Right lung (tissue), 10 donors: ENCODE measurements at places on chromosomes 7 and 10.

DNA sequence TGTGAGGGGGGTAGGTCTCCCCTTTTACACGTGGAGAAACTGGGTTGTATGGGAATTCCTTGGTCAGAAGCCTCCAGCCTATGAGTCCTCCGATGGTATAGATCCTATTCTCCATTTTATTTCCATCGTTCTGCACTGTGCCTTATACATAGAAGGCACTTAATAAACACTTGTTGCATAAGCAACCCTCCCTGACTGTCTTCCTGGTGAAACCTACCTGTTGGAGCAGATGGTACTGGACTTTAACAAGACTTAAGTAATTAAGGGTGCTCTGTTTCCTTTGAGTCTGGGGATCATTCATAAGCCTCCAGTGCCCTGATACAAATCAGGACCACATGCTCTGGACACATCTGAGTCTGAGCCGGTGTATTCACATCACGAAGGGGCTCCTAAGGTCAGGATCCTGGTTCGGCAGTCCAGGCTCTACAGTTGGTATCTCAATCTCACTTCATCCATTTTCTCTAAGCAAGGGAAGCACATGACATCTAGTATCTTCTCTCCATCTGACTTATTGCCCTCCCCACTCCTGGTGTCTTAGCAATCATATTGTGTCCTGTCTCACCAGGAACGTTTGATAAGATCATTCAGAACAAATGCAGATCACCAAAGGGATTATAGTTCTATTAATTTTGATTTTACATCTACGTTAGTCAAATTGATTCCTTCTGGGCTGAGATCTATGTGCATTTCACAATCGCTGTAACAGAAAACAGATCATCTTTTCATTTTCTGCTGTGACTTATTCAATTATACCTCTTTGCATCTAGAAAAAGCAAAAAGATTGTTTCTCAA, 22.8 kb upstream of the EZH2 start:
- DNase-seq = no peak

GRCh38 chr7:91915401-91916050, 25.1 kb upstream of the AKAP9 start:
- no peak for DNase-seq

DNA sequence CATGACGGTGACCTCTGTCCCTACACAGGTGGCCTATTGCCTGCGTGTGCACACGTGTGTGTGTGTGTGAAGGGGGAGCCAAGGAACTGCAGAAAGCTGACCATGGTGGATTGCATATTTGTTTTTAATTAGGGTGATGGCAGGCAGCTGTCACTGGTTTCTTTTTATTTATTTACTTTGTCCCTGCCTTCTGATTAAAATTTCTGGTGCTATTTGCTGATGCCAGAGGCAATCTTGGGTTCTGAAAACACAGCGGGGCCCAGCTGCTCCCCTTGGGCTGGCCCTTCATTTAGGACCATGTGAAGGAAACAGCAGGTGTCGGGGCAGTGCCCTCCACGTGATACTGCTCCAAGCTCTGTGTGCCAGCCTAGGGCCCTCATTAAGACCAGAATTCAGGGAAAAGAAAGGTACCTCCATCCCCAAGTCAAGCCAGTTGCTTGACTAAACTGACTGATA, 71.3 kb upstream of the PODXL start:
- DNase-seq = no peak

DNA sequence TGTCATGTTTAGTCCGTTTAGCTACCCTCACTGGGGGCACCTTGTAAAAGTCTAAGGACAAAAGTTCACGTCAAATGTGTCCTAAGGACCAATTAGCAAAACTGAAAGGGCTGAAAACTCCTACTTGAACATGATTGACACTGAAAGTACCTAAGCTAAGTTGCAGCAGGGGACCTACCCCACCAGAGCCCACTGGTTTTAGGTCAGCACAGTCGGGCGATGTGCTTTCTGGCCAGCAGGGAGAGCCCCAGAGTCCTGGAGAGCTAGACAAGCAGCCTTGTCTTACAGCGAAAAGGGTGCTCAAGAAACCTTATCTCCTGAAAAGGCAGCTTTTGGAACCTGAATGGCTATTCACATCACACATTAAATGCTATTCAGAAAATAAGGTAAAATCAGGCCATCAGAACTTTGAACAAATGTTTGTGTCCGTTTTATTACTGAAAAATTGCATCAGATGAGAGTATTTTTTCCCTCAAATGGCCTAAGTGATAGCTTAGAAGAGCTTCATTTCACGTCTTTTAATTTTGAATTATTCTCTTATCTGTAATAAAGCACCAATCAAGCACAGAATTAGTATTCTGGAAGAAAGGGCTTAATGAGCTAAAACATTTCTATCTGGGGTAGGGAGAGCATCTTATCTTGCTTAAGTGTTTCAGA, 52.2 kb upstream of the MKI67 start:
- DNase-seq = no peak

- DNase-seq = no peak
These were observed 192.7 kb downstream of the CELF2 start for GRCh38 chr10:11210211-11210922.

- no peak for DNase-seq
These were observed 1.6 kb downstream of the TSPAN15 start for GRCh38 chr10:69452676-69453415.

DNA sequence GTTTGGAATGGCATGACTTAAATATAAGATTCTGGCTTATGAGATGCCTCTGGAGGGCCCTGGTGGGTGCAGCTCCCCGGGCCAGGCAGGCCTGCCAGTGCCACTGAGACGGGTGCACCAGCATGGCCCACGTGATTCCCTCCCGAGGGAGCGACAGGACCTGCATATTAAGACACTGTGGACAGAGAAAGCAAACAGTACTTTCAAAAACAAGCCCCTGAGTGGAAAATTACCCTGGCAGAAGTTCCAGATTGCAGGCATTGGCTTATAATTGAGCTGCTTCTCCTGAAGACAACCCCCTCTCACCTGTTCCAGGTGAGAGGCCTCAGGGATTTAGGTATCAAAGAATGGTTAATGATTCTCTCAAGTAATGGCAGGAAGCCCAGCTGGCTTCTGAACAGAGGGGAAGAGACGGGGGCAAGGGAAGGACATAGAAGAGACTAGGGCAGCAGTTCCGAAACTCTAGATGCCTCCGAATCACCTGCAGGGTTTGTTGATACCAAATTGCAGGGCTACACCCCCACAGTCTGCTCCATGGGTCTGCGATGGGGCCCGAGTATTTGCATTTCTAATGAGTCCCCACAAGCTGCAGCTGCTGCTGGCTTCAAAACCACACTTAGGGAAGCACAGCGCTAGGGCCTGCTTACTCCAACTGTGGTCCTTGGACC, 66.0 kb upstream of the DOCK1 start:
- DNase-seq = peak; percentile 52

- peak; percentile 61 for DNase-seq
These were observed at the start of gene JAKMIP3 for GRCh38 chr10:132065491-132066105. Gene JAKMIP3 (plus strand): TSS chr10:132065946. CDS start chr10:132104809, 38,863 bp downstream.

GRCh38 chr10:30433306-30433729, 666 bp upstream of the MAP3K8 start:
- DNase-seq = peak; percentile 75

- DNase-seq = no peak
These were observed 60.3 kb upstream of the RAB11FIP2 start for GRCh38 chr10:118107040-118107439.

- DNase-seq = no peak
These were observed 57.6 kb upstream of the LMTK2 start for GRCh38 chr7:98049034-98049433.

GRCh38 chr7:100465702-100466311, 1.7 kb upstream of the SPACDR start:
- peak; percentile 80 for DNase-seq

DNA sequence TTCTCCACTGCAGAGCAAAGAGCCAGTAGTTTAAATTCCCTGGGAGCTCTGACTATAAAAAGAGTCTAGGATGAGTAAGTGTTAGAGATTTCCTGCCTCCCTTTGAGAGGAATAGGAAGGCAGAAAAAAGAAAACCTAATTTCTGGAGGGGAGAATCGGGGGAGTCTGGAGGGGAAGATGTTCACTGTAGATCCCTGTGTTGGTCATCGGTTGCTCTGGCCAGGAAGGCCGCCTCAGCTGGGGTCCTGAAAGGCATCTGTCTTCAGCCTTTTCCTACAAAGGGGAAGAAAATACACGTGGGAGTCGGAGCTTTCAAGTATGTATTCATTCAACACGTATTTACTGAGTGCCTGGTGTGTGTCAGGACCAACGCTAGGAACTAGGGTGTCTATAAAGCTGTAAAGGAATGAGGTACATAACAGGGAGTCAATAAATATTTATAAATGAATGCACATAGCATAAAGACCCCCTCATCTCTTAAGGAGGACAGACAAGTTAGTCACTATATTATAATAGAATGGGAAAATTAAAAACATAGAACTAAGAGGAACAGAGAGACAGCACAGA, 101.1 kb downstream of the ICA1 start:
- DNase-seq = no peak

DNA sequence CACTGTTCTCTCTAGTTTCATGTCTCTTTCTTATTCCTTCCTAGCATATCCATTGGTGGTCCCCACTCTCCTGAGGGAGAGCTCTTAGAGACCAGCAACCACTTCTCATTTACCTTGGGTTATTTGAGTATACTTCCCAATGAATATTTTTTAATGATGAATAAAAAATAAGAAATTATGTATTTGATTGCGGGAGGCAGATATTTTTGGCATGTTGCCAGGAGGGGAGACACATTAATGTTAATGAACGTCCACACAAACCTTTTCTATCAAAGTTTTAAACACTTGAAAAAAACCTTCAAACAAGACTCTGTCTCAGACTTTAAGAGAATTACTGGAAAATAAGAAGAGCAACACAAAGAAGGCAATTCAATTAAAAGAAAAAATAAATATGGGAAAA, 260.6 kb upstream of the MAGI2 start:
- DNase-seq = no peak

GRCh38 chr10:34538281-34538829, 276.7 kb downstream of the PARD3 start:
- no peak for DNase-seq

DNA sequence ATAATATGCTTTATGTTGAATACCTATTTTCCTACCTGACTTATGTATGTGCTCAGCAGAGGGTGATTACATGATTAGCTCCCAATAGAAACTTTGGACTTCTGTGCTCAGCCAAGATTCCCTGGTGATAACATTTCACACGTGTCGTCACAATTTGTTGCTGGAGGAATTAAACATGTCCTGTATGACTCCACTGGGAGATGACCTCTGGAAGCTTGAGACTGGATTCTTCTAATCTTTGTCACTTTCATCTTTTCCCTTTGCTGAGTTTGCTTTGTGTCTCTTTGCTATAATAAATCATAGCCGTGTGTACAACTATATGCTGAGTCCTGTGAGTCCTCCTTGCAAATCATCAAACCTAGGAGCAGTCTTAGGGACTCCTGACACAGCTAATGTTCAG, 120.9 kb upstream of the LRRTM3 start:
- DNase-seq = no peak

GRCh38 chr10:122546242-122546641, 14.3 kb upstream of the DMBT1 start:
- no peak for DNase-seq

DNA sequence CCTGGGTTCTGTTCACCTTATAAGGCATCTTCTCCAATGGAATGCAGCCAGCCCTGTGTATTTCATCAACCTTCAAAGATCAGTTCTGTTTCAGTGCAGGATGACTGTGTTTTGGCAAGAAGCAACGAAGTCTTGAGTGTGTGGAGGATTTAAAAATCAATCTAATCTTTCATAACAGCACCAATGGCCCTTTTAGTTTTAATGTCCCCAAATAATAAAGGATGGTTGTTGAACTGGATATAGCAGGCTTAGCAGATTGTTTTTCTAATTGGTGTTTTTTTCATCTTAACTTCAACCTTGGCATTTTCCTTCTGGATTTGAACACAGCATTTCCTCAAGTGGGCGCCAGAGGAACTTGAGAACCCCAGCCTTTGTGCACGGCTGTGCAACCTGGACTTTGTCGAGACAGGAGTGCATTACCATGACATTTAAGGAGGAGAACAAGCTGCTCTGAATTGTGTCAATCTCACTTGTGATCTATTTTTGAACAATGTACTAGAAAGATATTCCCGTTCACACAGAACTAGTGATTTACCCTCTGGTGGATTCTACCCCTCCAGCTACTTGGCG, 313.3 kb upstream of the AKR1E2 start:
- peak; percentile 29 for DNase-seq

DNA sequence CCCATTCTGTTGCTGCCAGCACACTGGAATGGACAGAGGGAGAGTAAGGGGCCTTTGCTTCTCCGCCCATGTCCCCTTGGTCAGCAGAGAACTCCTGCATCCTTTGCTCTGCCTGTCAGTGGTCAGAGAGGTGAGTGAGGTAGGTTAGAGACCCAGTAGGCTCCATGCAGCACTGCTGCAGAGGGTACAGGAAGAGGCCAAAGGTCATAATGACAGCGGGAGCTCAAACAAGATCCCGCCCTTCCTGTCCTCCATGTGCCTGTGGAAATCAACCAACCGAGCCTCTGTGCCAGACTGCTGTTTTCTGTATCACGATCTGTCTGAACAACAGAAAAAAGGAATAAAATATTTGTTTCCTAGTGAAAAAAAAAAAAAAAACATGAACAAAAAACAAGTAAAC, 81.4 kb downstream of the ZNF33B start:
- DNase-seq = no peak

DNA sequence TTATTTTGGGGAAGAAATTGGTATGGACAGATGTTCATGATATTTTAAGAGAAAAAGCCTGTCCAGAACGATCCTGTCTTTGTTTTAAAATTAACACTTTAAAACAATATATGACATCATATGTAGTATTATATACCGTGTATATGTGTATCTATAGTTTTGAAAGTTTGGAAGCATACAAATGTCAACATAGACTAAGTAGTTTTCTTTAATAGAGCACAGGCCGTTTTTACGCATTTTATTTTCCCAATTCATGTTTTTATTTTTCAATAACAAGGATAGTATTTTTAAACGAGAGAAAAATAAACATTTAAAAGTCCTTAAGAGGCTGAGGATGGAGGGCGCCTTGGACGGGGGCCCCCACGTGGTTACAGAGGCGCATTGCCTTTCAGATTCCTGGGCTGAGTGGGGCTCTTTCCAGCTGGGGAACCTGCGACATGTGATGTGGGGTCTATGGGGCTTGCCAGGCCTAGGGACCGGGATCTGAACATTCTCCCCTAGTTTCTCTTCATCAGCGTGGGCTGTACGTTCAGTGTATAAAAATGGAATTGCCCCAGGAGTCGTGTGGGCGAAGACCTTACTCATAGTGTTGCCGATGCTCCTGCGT, 127.8 kb upstream of the ZNF746 start:
- peak; percentile 32 for DNase-seq

DNA sequence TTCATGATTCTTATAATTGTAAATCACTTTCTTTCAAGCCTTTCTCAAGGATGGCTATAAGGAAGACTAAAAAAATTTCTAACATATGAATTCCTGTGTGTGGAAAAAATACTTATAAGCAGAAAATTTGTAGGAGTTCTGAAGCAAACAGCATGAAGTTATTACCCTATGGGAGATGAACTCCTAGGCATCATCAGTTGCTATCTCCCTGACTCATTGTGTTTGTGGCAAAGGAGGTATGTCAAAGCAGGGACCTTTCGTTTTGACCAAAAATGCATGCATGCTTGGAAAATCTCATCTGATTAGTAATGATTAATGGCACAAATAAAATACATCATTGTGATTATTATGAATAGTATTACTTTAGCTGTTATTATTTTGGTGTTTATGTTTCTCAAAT, 59.4 kb downstream of the CALCR start:
- no peak for DNase-seq
